Stimulated activated CD8-positive, alpha-beta memory T cell treated with anti-CD3 and anti-CD28 coated beads, Interleukin-2, amount 100 ng/mL, for 1 hour (primary cell): ENCODE measurements at places on chromosomes 11 and 22.
A peak's percentile ranks its signal among the peaks of the same experiment; 100 is the strongest.

GRCh38 chr11:92311616-92312449, 87.2 kb downstream of the FAT3 start:
- DNase-seq: no peak

GRCh38 chr11:56841210-56841810, 92.8 kb upstream of the OR9G4 start:
- DNase-seq: no peak

GRCh38 chr11:112625814-112626213, 335.4 kb upstream of the NCAM1 start:
- DNase-seq: no peak

- DNase-seq: no peak
These were observed 99.5 kb downstream of the ZNF280B start for GRCh38 chr22:22408731-22409696.

DNA sequence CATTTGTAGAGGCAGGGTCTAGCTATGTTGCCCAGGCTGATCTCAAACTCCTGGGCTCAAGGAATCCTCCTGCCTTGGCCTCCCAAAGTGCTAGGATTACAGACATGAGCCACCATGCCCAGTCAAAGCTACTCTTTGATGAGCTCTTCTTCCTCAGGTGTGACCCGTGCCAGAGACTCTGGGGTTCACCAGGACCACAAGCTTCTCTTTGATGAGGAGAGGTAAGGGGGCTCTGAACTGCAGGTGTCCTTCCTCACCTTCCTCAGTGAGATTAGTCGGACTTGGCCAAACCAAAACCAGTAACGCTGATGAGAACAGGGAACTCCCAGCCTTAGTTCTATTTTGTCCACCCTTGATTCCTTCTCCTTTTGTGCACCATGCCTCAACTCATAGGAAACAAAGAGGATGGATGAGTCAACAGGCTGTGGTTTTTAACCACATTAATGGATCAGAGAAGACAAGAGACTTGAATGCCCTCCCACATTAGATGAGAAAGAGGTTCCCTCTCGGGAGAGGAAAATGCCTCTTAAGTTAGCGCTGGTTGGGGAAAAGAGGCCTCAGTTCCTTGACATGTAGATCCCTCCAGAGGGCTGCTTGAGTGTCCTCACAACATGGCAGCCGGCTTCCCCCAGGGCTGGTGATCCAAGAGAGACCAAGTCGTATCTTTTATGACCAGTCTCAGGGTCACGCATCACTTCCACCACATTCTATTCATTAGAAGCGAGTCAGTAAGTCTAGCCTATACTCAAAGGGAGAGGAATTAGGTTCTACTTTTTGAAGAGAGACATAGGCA, 25.7 kb upstream of the CTR9 start:
- DNase-seq: no peak

GRCh38 chr11:11979488-11980117, 28.8 kb downstream of the DKK3 start:
- no peak for DNase-seq

DNA sequence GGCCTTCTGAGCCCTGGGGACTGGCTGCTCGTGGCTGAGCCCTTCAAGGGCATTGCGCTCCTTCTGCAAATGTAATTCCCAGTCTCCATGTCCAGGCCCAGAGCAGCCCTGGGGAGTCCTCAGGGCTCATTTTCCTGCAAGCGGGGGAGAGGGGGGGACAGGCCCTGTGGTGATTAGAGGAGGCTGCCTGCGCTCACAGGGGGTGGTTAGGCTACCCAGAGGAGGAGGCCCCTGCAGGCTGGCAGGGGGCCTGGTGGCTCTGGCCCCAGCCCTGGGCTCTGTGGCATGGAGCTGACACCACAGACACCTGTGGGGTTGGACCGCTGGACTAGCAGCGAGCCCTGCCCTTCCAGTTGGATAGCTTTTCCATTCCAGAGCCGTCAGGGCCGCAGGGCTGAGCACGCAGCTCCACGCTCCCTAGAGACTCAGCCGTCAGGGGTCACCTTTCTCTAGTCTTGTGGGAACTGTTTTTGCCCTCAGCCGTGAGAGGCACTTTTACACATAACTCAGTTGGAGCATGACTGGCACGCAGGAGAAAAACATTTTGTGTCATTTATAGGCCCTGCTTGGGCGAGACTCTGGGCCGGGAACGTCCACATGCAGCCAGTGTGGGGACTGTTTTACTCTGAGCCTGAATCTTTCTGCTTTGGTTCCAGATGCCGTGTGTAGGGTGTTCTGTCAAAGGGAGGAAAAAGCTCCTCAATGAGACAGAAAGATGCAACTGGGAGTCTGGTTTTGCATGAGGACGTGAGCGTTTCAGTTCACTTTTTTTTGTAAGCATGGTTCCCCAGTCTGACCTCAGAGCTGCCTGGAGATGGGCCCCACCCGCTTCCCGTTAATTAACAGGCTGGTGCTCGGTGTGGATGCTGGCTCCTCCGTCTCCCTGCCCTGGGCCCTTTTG, 58.1 kb downstream of the LRP5 start:
- no peak for DNase-seq

DNA sequence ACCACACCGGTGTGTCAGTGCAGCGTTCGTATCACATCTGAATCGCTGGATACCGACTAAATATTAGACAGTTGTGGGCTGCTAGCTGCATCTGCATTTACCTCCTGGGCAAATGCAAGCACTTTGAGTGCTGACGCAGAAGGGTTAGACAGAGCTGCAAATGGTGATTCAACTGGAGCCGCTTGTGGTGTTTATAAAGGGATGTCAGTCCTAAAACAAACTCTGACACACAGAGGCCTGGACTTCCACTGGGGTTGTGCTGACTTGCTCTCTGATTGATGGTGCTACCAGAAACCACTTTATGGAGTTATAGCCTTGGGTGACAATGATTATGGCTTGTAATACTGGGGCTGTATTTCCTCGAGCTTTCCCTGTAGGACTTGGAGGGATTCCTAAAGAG, 374.4 kb downstream of the NTM start:
- no peak for DNase-seq

- DNase-seq: no peak
These were observed 56.9 kb upstream of the PRSS23 start for GRCh38 chr11:86743223-86744118.

GRCh38 chr11:130431331-130431773, 2.9 kb upstream of the ADAMTS8 start:
- DNase-seq: peak; percentile 34

- no peak for DNase-seq
These were observed 62.2 kb upstream of the TENM4 start for GRCh38 chr11:79503028-79503427.

DNA sequence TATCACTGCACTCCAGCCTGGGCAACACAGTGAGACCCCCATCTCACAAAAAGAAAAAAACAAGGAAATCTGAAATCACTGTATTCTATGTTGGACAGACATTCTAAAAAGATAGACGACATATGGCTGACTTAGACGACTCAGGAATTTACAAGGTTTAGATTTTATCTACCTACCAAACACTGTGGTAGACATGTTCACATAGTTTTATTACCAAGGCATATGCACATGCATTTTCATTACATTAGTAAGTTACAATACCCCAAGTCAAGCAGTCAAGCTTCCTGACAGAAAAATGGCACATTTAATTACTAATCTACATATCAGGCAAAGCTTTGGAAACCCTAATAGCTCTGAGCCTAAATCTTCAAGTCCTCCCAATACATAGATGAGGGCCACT, 262.2 kb downstream of the TTC28 start:
- DNase-seq: no peak

DNA sequence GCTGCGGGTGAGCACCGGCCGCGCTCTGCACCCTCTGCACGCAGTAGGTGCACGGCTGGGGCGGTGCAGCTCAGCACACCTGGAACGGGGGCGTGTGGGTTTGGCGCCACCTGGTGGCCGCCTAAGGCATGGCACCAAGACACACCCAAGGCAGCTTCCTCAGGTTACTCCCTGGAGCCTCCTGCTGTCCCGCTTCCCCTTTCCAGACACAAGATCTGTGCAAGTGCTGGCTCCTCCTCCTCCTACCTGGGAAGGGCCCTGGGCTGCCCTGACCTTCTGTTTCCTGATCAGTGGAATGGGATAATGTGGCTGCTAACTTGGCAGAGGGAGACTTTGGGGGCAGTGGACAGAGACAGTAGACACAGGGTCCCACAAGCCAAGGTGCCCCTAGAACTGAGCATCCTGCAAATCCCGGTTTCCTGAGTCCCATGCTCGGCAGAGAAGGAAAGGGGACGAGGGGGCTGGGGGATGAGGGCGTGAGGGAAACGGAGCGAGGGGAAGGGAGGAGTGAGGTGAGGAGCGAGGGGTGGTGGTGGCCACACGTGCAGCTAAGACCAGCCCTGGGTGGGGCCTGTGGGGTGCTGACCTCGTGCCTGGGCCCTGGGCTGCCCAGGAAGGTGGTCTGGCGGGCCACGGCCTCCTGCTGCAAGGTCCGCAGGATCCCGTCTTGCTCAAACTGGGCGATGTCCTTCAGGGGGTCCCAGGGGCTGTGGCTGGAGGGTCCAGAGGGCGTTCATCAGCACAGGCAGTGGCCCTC, 34.8 kb upstream of the CARS1 start:
- peak; percentile 45 for DNase-seq

GRCh38 chr22:36611241-36611976, 82.4 kb upstream of the EIF3D start:
- no peak for DNase-seq

- no peak for DNase-seq
These were observed 49.3 kb upstream of the WNT7B start for GRCh38 chr22:46025973-46026898.

DNA sequence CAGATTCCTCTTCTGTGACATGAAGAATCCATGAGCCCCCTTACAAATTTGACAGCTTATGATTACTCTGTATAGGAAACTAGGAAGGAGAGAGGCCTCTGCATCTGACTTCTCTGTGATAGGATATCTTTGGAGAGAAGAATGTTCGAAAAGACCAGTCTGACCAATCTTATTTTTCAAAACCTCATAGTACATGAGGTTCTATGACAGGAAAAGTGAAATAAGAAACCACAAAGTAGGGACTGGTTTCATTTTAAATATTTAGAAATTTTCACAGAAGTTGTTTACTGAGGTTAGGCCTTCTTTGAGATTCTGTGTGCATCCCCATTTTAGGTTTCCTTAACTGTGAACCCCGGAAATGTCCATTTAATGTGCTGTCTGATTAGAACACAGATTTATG, 2.1 kb upstream of the OR4X1 start:
- DNase-seq: no peak

DNA sequence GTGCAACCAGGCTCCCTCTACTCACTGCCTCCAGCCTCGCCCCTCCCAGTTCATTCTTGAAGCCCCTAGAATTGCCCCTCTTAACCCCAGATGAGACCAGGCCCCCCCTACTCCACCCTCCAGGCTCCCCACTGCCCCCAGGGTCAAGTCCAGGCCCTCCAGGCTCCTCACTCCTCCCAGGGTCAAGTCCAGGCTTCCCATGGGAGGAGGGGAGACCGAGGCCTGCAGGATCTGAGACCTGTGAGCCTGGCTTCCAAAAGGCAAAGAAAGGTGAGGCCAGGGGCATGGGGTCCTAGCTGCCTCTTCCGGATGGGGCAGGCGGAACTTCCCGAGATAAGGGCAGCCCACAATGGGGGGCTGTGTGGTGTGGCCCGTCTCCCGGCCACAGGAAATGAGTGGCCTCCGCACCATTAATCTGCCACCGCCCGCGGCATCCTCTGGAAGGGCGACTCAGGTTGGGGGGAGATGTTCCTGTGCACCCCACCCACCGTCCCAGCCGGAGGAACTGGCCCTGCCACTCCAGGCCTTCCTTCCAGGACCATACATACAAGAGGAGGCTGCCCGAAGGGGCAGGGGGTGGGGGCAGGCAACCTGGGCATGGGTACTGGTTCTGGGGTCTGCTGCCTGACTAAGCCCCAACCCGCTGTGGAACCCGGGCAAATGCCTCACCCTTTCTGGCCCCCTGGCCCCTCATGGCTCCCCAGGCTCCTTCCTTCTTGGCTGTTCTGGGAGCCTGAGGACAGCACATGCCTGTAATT, 35.1 kb upstream of the WNT11 start:
- no peak for DNase-seq

GRCh38 chr11:3909901-3910300, 54.4 kb downstream of the STIM1 start:
- no peak for DNase-seq

GRCh38 chr11:81219661-81220060, 1514.0 kb downstream of the FAM181B start:
- no peak for DNase-seq

DNA sequence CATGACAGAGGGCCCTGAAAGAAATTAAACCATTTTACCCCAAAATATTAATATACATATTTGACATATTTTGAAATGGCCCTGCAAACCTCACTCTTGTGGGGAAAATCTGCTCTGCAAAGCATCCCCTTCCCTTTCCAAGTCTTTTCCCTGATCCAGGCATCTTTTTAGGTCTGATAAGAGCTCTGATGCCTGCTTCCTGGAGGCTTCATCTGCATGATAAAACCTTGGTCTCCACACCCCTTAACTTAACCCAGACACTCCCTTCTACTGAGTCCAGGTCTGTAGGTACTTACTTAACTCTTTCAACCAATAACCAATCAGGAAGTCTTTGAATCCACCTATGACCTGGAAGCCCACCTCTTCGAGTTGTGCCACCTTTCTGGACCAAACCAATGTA, 1.8 kb upstream of the LGALS12 start:
- no peak for DNase-seq

DNA sequence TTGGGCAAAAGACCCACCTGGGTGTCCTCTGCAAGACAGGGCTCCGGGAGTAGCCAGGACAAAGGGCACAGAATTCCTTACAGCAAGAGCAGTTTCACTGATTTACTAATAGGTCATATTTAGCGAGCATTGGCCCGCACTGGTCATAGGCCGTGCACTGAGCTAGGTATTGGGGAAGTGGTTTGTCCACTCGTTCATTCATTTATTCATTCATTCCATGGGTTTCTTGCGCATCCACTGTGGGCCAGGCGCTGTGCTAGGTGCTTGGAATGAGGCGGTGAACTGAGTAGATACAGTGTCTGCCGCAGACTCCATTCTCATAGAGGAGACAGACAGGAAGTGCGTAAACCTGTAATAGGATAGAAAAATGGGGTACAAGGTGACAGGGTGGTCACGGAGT, 13.2 kb upstream of the LINC01488 start:
- DNase-seq: no peak

DNA sequence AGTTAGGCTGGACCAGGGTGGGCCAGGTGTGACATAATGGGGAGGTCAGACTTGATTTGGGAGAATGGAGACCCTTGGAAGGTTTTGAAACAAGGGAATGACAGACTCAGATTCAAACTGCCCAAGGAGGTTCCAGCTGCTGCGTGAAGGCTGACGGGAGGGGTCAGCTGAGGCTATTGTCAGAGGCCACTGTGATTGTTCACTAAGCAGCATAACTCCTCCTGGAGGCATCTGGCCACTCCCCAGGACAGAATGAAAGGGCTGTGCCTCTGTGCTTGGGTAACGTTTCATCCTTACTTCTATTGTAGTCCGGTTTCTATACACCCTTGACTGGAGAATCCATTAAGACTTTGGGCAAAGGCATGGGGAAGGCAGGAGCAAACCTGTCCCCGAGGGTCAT, 126.6 kb downstream of the DSCAML1 start:
- DNase-seq: no peak
